NCI-H1930 (cell line): ENCODE measurements at places on chromosomes 12 and 14.

DNA sequence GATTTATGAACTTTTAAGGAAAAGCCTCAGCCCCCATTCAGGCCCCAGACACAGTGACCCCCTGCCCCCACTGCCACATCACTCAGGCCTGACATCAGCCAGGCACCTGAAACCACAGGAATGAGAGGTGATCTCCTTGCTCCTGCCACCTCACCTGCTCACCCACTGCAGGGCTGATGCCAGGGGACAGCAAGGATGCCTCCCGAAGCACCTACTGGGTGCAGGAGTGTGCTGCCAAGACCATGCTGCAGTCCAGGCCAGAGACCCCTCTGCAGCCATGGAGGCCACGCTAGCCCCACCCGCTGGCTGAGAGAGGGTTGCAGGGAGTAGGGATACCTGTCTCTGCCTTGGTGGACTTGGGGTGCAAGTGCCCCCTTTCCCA, 18.6 kb upstream of the KRT7 start:
- no peak for DNase-seq

- DNase-seq: no peak
These were observed 36.7 kb upstream of the FERMT2 start for GRCh38 chr14:52987514-52987913.

DNA sequence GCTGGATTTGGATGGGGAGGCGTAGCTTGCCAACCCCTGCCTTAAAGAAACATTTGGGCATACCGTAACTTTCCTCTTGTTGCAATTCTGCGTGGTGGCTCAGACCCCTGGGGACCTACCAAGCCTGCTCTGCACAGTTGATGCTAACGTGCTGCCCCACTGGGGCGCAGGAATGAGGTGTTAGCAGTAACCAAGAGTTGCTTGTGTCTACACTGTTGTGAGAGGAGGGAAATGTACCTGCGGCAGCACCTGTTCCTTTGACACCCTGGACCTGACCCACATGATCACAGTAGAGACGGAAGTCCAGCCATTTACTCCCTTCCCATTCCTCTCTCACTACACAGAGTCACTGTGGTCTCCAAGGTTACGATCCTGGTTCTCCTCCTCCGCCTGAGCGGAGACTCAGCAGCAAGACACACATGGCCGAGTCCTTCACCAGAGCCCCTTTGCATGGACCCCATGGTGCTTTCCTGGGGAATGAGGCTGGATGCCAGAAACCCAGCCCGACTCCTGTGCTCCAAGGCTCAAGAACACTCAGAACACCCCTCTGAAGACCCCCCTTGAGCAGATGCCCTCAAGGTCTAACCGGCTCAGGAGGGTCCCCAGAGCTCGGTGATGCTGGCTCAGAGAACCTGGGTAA, 84.8 kb downstream of the FBXL14 start:
- no peak for DNase-seq

DNA sequence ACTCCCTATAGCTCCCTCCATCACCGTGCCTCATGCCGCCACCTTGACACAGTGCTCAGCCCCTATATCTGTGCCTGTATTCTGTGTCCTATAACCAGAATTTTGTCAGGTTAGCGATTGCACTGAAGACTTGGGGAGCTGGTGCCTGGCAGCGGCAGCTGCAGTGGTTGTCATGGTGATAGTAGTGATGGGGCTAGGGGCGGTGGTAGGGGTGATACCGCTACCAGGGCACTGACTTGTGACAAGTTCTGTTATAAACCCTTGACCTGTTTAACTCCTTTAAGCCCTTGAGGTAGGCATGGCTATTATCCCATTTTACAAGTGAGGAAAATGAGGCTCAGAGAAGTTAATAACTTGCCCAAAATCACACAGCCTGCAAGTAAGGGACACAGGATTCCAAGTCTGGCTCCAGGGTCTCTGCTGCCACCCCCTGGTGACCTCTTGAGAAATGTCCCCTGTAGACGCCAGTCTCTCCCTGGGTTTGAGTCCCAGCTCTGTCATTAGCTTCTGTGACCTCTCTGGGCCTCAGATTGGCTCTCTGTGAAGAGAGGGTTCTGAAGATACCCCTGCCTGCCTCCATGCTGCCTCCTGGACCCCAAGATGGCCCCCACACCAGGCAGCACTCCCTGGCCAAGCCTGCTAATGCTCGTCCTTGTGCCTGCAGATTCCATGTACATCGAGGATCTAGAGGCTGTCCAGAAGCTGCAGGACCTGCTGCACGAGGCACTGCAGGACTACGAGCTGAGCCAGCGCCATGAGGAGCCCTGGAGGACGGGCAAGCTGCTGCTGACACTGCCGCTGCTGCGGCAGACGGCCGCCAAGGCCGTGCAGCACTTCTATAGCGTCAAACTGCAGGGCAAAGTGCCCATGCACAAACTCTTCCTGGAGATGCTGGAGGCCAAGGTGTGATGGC, 121.9 kb downstream of the ESRRB start:
- no peak for DNase-seq

DNA sequence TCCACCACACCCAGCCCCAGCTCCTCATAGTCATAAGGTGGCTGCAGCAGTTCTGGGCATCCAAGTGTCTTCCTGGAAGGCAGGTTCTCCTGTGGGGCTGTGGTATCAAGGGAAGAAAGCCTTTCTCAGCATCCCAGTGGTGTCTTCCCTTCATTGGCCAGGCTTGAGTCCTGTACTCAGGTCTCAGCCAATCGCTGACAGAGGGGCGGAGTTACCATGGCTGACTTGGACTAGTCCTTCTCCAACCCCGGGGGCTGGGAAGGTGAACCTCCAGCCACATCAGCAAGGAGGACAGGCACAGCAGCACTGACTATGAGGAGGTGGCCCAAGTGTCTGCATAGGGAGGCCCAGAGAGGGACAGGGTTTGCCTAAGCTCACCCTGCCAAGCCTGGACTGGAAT, 64.0 kb upstream of the SLC24A4 start:
- DNase-seq: no peak

- no peak for DNase-seq
These were observed 239.7 kb upstream of the PPFIA2 start for GRCh38 chr12:81998761-81999378.

GRCh38 chr12:67710582-67710981, 62.0 kb downstream of the DYRK2 start:
- DNase-seq: no peak

DNA sequence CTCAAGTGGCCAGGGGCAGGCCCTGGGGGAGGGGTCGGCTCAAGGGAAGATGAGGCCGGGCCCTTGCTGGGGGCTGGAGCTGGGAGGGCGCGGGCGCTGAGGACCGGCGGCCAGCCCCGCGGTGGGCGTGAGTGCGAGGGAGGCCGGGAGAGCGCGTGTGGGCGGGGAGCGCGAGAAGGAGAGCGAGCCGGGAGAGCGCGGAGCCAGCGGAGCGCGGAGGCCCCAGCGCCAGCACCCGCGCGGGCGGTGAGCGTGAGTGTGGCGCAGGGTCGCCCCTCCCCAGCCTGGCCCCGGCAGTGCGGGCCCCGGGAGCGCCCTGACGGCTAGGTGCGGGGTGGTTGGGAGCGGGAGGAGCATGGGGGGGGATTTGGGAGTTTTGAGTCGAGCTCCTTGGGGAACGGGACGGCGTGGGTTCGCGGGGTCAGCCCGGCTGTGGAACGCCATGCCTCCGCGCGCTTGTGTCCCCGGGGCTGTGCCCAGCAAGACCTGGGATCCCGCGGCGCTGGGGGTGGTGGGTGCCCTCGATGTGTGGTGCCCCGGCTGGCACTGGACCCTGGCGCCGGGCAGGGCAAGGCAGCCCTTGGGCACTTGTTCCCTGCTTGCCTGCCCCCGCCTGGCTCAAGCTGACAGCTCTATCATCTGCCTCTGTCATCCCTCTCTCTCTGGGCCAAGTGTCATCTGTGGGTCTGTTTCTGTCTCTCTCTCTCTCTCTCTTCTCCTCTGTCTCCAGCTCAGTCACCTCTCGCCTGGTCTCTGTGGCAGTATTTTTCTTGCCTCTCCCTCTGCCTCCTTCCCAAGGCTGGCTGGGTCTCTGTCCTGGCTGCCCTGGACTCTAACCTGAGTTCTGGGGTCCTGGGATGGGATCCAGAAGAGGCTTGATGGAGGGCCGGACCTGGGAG, at the start of gene LBHD2:
LBHD2 (plus strand) TSS at position 190 of the 899 bp plus-strand sequence. CDS start 1,803 bp downstream, outside the sequence.
- DNase-seq: no peak

- no peak for DNase-seq
These were observed 14.9 kb upstream of the SERPINA6 start for GRCh38 chr14:94338023-94338422.
